Caki2 (cell line): ENCODE measurements at places on chromosomes 11 and 22. TPM values are rescaled to one million over a fixed set of nuclear protein-coding genes. Genes with fewer than 3 reads are reported as not detected.
A peak's percentile ranks its signal among the peaks of the same experiment; 100 is the strongest.

- no peak for DNase-seq
Observed at GRCh38 chr11:67301313-67301921, 1.9 kb upstream of the SSH3 start.

- no peak for DNase-seq
Observed at GRCh38 chr22:42492323-42492690, 27.3 kb downstream of the RRP7A start.

- DNase-seq, result peak; percentile 62
Observed at GRCh38 chr11:105611572-105612441, 1.9 kb downstream of the GRIA4 start.

The MRGPRX4 gene
- total RNA-seq, result not detected in 2 replicates

GRCh38 chr11:126543691-126544090, 188.2 kb downstream of the ST3GAL4 start:
- no peak for DNase-seq

- DNase-seq, result no peak
Observed at GRCh38 chr11:45328726-45329125, 42.6 kb upstream of the SYT13 start.

- peak; percentile 77 for DNase-seq
Observed at GRCh38 chr22:42651134-42651533, 1.9 kb upstream of the CYB5R3 start.

DNA sequence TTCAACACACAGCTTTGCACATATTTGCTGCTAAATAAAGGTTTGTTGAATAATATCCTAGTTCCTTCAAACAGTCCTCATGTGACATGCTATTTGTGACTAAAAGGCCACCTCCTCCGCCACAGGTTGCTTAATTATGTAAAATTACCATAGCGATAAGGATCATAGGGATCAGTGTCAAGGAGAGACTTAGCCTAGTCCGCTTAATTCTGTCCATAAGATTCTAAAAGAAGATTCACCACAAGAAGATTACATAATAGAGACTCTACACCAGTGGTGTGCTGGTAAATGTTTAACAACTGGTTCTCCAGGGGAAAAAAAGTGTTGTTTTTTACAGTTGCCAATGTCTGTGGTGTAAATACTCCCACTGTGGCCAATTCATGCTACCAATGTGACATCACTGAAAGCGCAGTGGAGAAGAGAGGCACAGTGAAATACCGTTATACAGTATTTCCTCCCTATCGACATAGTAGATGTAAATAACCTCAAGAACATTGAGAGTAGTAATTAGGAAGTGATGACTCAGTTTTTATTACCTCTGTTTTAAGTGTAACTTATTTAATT, 4.2 kb upstream of the CHRDL2 start:
- DNase-seq, result no peak

The ADAMTS8 gene
- total RNA-seq, result 0.12 and 0.74 TPM in 2 replicates

DNA sequence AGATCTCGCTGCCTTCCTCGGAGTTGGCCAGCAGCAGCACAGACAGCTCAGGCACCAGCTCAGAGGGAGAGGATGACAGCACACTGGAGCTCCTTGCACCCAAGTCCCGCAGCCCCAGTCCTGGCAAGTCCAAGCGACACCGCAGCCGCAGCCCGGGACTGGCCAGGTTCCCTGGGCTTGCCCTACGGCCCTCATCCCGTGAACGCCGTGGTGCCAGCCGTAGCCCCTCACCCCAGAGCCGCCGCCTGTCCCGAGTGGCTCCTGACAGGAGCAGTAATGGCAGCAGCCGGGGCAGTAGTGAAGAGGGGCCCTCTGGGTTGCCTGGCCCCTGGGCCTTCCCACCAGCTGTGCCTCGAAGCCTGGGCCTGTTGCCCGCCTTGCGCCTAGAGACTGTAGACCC, 6.4 kb downstream of the PLA2G3 start:
- DNase-seq, result no peak

DNA sequence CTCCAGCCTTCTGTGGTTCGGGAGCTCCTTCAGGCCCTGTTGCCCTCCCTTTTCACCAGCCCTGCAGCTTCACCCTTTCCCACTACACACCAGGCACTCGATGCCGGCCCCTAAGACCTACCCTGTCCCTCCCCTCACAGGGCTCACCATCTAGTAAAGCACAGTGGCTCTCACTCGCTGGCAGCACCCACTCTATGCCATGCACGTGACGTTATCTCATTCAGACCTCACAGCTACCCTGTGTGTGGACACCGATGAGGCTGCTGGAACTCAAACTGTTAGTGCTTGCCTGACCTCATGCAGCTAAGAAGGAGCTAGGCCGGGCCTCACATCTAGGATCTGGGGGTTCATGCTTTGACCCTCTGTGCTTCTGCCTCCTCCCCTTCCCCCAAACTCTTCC, 45.5 kb downstream of the SCN3B start:
- DNase-seq, result no peak

- no peak for DNase-seq
Observed at GRCh38 chr11:76702336-76703128, 32.0 kb upstream of the LRRC32 start.

The OR4D5 gene
- total RNA-seq, result not detected in 2 replicates

The HEPACAM gene
- total RNA-seq, result not detected in 2 replicates

The ARFIP2 gene
- 30.5 and 48.2 TPM in 2 replicates for total RNA-seq
